K562 (cell line): ENCODE measurements at places on chromosomes 7 and 10. TPM values are rescaled to one million over a fixed set of nuclear protein-coding genes. Genes with fewer than 3 reads are reported as not detected.

ZNF467 gene
- total RNA-seq, result 14.2 and 16.2 TPM in 2 replicates

EPDR1 gene
- 0.11 and 0.22 TPM in 2 replicates for total RNA-seq

FASTK gene
- 106 and 112 TPM in 2 replicates for total RNA-seq

MET gene
- 0.65 and 1.2 TPM in 2 replicates for total RNA-seq

KCNH2 gene
- 368 and 385 TPM in 2 replicates for total RNA-seq

DYDC2 gene
- total RNA-seq, result not detected in 2 replicates

CPN1 gene
- total RNA-seq, result 0.09 TPM in 1 of 2 replicates, not detected in the other

CAMK2B gene
- total RNA-seq, result 0.29 TPM in 1 of 2 replicates, not detected in the other

SLC35B4 gene
- 28.0 and 28.2 TPM in 2 replicates for total RNA-seq

SLC4A2 gene
- 363 and 375 TPM in 2 replicates for total RNA-seq

IL6 gene
- 0.94 and 1.5 TPM in 2 replicates for total RNA-seq

PMS2 gene
- total RNA-seq, result 17.4 and 17.9 TPM in 2 replicates

LRGUK gene
- 0.13 TPM in 2 replicates for total RNA-seq

BAZ1B gene
- 100 and 107 TPM in 2 replicates for total RNA-seq

P4HA1 gene
- total RNA-seq, result 23.9 and 27.2 TPM in 2 replicates

METTL27 gene
- 0.42 and 0.73 TPM in 2 replicates for total RNA-seq

TLL2 gene
- 0.09 TPM in 1 of 2 replicates, not detected in the other for total RNA-seq

SPAG6 gene
- total RNA-seq, result 6.6 and 7.5 TPM in 2 replicates

C1QL3 gene
- not detected in 2 replicates for total RNA-seq

SLC13A1 gene
- 0.04 TPM in 1 of 2 replicates, not detected in the other for total RNA-seq

NEUROG3 gene
- total RNA-seq, result not detected in 2 replicates

SPDYE5 gene
- total RNA-seq, result 0.09 TPM in 1 of 2 replicates, not detected in the other

CYP2C9 gene
- total RNA-seq, result 0.22 and 0.27 TPM in 2 replicates

CDHR3 gene
- 0.34 and 0.66 TPM in 2 replicates for total RNA-seq

MNX1 gene
- total RNA-seq, result 8.0 and 9.5 TPM in 2 replicates

VPS37D gene
- total RNA-seq, result 1.1 and 1.3 TPM in 2 replicates

GOLGA7B gene
- total RNA-seq, result 0.07 and 0.11 TPM in 2 replicates

PTPRE gene
- 0.13 and 0.16 TPM in 2 replicates for total RNA-seq

CYP26C1 gene
- total RNA-seq, result 0.07 and 0.16 TPM in 2 replicates

NRP1 gene
- 0.38 and 0.54 TPM in 2 replicates for total RNA-seq

DYNC1I1 gene
- 0.22 and 0.54 TPM in 2 replicates for total RNA-seq
